ENCODE measurements at places on chromosomes 7 and 10.

- no peak for DNase-seq
These were observed 10.2 kb downstream of the ANXA11 start for GRCh38 chr10:80195046-80195574.

DNA sequence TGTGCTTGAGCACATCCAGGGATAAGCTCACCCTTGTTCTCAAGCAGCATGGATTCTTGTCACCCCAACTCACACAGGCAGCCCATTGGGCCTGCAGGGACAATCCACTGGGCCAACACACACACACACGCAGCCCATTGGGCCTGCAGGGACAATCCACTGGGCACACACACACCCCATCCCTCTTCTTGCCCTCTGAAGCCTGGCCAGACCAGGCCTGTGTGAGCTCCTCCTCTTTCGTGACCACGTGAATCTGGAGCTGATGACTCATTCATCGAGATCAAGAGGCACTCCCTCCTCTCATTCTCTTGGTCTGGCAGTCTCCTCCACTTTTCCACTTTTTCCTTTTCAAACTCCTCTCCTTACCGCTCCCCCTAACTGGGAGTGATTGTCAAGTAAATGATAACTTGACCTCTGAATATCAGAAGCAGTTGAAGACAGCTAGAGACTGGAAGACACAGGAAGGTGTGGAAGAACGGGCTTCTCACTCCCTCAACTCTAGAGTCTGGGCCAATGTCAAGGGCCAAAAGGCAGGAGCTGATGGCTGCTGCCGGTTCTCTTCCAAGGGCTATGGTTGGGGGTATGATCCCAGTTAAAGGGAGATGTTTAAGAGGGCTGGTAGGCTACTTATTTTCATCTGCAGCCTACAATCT, 89.7 kb downstream of the HIPK2 start:
- no peak for DNase-seq

- no peak for DNase-seq
These were observed 67.1 kb upstream of the MAGI2 start for GRCh38 chr7:79520543-79520942.

DNA sequence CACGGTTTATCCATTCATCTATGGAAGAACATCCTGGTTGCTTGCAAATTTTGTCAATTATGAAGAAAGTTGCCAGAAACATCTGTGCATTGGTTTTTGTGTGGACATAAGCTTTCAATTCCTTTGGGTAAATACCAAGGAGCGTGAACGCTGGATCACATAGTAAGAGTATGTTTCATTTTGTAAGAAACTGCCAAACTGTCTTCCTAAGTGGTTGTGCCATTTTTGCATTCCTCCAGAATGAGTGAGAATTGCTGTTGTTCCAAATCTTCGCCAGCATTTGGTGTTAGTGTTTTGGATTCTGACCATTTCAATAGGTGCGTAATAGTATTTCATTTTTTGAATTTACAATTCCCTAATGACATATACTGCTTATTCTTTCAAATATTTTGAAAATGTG, 155.3 kb upstream of the FRMD4A start:
- no peak for DNase-seq

GRCh38 chr10:111129363-111129762, 52.5 kb downstream of the ADRA2A start:
- no peak for DNase-seq

GRCh38 chr10:54009672-54010071, 791.4 kb downstream of the PCDH15 start:
- no peak for DNase-seq

DNA sequence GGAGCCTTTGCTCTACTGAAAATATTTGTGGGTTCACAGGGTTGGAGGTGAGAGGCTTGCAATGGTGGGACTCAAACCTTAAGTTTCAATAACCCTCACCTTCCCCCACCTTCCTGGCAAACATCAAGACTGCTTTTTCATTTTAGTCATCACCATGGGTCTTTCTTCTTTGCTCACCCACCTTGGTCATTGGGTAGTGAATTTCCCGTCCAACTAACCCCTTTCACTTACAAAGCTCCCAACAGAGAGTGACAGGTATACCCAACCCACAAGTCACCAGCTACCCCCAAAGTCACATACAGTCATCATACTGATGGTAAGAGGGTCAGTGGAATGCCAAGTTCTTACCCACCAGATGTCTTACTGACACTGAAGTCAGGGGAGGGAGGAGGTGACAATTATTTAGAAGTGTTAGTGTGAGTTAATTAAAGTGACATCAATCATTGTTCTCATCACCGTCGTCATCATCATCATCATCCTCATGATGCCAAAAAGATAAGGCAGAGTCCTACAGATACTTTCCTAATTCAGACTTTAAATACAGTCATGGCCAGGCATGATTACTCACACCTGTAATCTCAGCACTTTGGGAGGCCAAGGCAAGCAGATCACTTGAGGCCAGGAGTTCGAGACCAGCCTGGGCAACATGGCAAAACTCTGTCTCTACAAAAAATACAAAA, 49.0 kb downstream of the PIK3AP1 start:
- DNase-seq = no peak

DNA sequence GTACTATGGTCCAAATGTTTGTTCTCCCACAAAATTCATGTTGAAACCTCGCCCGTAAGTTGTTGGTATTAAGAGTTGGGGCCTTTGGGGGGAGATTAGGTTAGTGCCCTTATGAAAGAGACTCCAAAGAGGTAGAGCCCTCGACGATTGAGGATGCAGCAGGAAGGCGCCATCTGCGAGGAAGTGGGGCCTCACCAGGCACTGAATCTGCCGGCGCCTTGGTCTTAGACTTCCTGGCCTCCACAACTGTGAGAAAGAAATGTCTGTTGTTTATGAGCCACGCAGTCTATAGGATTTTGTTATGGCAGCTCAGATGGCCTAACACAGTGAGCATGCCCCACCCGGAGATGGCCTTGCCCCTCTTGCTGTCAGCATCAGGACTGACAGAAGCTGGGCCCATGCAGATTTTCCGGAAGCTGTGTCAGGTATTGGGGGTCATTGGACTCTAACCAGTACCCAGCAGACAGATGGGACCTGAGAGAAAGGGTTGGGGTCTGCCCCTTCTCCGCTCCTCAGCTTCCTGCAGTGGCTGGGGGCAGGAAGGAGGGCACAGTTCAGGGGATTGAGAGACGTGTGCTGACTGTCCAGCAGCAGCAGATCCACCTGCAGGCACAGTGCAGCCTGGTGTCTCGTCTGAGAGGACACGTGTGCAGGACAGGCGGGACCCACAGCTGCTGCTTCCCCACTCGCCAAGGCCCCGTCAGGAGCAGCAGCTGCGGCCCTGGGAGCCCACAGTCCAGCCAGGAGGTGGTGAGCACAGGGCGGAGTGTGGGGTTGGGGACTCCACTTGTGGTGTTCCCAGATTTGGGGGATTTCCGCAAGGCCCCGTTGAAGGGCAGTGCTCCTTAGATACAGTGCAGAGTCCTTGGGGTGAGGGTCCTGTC, 47.8 kb downstream of the MGMT start:
- no peak for DNase-seq

- no peak for DNase-seq
These were observed 46.4 kb downstream of the ESYT2 start for GRCh38 chr7:158782761-158783401.

DNA sequence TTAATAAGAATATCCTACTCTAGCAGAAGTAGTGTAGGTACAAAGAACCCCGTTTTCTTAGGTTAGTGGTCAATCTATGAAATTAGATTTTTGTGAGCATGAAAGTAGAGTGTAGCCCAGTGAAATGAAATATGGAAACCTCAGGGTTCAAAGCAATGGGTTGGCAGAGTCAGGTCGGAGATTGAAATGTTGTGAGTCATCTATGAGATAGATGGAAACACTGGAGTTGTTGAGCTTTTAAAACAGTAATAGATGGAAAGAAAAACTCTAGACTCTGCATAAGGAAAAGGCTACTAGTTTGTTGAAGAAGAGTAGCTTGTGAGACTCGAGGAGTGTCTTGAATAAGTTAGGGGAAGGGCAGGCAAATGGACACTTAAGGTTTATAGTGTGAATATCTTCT, 251.9 kb downstream of the EXOC4 start:
- no peak for DNase-seq

- no peak for DNase-seq
These were observed 75.9 kb upstream of the PTPRZ1 start for GRCh38 chr7:121796936-121797656.

- no peak for DNase-seq
These were observed 158.4 kb upstream of the ZNF32 start for GRCh38 chr10:43806831-43807640.

GRCh38 chr7:27923642-27923980, 183.6 kb downstream of the TAX1BP1 start:
- no peak for DNase-seq

- no peak for DNase-seq
These were observed 6.7 kb upstream of the BTBD16 start for GRCh38 chr10:122264436-122264835.

GRCh38 chr10:25280573-25280972, 105.8 kb downstream of the GPR158 start:
- DNase-seq = no peak

GRCh38 chr10:71727105-71727737, 7.6 kb upstream of the C10orf105 start:
- DNase-seq = peak; percentile 45

- peak; percentile 69 for DNase-seq
These were observed 1.6 kb upstream of the ARHGAP12 start for GRCh38 chr10:31930023-31930751.

DNA sequence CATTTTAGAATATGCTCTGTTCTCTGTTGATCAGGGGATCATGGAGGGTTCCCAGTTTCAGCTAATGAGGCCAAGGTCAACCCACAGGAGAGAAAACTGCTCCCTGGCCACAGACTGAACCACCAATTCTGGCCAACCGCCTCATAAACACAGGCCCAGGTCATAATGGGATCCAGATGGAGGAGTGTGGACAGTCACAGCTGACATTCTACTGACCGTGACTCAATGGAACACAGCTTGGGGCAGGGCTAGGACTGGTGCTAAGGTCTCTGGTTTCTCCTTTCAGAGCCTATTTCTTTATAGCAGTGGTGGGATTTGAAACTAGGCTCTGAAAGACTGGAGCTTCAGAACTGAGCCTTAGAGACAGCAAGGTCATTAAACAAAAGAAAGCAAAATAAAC, 68.3 kb downstream of the HIPK2 start:
- DNase-seq = no peak

GRCh38 chr10:21184216-21184615, 287.1 kb upstream of the NEBL start:
- DNase-seq = no peak

DNA sequence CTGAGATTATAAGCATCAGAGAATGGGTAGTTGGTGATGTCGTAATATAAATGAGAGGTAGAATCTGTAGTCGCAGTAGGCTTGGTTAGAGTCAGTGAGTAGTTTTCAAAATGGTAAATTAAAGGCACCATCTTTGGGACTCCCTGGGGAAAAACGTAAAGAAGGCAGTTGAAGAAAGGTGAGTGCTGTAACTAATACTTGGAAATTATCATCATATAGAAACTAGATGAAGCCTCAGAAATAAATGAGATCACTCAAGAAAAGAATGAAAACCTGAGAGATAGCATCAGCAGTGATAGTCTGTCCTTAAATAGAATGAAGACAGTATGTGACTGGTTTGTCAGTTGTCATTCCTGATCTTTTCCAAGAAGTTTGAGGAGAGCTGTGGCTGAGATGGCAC, 23.8 kb downstream of the PALS2 start:
- DNase-seq = no peak

DNA sequence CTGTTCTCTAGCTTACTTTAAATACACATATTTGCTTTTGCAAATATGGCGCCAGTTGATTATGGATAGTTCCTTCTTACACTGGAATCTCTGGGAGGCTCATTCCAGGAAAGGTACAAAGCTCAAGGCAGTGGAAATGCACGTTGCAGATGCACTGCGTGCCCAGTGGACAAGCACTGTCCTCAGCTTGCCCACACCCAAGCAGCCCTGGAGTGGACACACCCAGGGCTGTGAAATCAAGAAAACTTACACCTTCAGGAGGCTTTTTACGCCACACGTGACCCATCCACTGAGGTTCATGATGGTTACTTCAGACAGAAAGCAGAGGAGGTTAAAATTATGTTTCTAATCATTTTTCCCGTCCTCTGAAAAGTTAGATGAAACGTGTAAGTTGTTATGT, 248.5 kb downstream of the VTI1A start:
- no peak for DNase-seq

DNA sequence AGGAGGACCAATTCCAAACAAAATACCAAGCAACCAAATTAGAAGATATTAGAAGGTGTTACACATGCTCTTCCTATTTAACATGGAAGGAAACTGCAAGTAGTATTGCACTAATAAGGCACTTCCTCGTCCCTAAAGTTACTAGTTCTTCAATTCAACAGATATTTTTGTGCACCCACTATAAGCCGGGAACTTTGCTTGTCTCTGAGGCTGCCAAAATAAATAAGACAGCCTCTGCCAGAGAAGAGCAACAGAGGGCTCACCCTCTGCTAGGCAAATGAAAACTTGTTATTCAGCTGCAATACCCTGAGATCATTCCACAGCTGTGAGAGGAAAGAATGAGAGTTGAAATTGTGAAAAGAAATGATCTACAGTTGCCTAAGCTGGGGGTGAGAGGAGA, 37.4 kb upstream of the GSAP start:
- no peak for DNase-seq

- DNase-seq = no peak
These were observed 60.7 kb downstream of the DGKB start for GRCh38 chr7:14841869-14842268.

DNA sequence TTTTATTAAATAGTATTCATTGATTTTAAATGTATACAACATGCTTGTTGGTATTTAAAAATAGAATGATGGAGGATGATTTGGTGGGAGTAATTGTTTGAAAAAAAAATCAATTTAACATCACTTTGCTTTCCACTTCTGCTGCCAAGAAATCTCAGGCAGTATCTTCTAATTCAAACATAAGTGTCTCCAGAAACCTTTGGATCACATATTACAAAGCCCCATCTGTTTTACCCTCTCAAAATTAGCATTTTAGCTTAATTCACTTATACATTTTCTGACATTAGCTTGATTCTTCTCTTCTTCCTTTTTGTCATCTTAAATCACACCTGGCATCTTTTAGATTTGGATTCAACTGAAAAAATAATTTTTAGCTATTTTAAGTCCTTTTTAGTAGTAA, 72.9 kb upstream of the KMT2C start:
- DNase-seq = no peak

GRCh38 chr10:79130846-79131245, 62.1 kb downstream of the ZMIZ1 start:
- DNase-seq = no peak

DNA sequence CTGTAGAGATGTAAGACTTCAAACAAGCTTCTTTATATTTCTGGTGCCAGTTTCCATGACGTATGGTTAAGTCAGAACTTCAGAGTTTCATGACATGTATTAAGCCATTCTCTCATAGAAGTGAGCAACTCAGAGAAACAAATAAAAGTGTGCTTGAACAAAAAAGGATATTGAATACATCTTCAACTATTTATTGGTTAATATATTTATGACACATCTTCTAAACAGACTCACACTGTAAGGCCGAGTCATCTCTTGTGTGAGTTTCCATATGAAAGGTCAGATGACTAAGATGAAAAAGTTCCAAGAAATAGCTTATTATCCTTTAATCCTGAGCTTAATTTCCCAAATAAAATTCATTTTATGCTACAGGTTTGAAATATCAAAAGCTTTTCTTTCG, 105.5 kb upstream of the CSTF2T start:
- DNase-seq = no peak

- DNase-seq = no peak
These were observed 1.6 kb downstream of the P4HA1 start for GRCh38 chr10:73094986-73095480.
